ENCODE measurements at places on chromosomes 5 and 9. TPM values are rescaled to one million over a fixed set of nuclear protein-coding genes. Genes with fewer than 3 reads are reported as not detected.
A peak's percentile ranks its signal among the peaks of the same experiment; 100 is the strongest.

Gene DMRTA1
- not detected for total RNA-seq

Gene FBP2
- not detected for total RNA-seq

Gene OBP2B
- total RNA-seq, result not detected

Gene ARHGEF39
- 29.8 TPM for total RNA-seq

Gene CDH9
- total RNA-seq, result not detected

Gene FAM153A
- total RNA-seq, result not detected

Gene KIF4B
- 0.12 TPM for total RNA-seq

- H3K27me3 ChIP-seq, result peaks cover 8% of the 10 kb centered on the region
- no peaks in the 10 kb centered on the region for H3K36me3 ChIP-seq
- H3K4me3 ChIP-seq, result no peak overlapping the region
- H3K27ac ChIP-seq, result no peak overlapping the region
Observed at GRCh38 chr9:123975871-123976270, 35.7 kb upstream of the LHX2 start.

- H3K27me3 ChIP-seq, result no peaks in the 10 kb centered on the region
- H3K36me3 ChIP-seq, result no peaks in the 10 kb centered on the region
- peak; percentile 49 for DNase-seq
- peak overlapping the region; percentile 15 for H3K4me3 ChIP-seq
- H3K27ac ChIP-seq, result no peak overlapping the region
Observed at GRCh38 chr5:174910245-174910737, 185.9 kb downstream of the MSX2 start.

- DNase-seq, result no peak
- H3K27me3 ChIP-seq, result peaks cover 16% of the 10 kb centered on the region
- H3K36me3 ChIP-seq, result no peaks in the 10 kb centered on the region
- peaks cover 13% of the 10 kb centered on the region for H3K4me1 ChIP-seq
- no peak overlapping the region for H3K4me3 ChIP-seq
Observed at GRCh38 chr5:31806561-31806960, 167.6 kb downstream of the PDZD2 start.

GRCh38 chr5:13317654-13318053 lies 626.8 kb downstream of the DNAH5 start:
- no peaks in the 10 kb centered on the region for H3K4me1 ChIP-seq
- H3K36me3 ChIP-seq, result no peaks in the 10 kb centered on the region
- no peak for DNase-seq
- H3K27ac ChIP-seq, result no peak overlapping the region

GRCh38 chr9:21812946-21813568 lies 10.6 kb downstream of the MTAP start:
- DNase-seq, result no peak
- H3K4me3 ChIP-seq, result no peak overlapping the region
- H3K36me3 ChIP-seq, result peaks cover 88% of the 10 kb centered on the region

- H3K4me1 ChIP-seq, result no peaks in the 10 kb centered on the region
- no peak overlapping the region for H3K27ac ChIP-seq
- no peak for DNase-seq
- no peaks in the 10 kb centered on the region for H3K36me3 ChIP-seq
- H3K4me3 ChIP-seq, result no peak overlapping the region
- peaks cover 8% of the 10 kb centered on the region for H3K27me3 ChIP-seq
Observed at GRCh38 chr9:3205421-3206095, 320.2 kb downstream of the RFX3 start.

DNA sequence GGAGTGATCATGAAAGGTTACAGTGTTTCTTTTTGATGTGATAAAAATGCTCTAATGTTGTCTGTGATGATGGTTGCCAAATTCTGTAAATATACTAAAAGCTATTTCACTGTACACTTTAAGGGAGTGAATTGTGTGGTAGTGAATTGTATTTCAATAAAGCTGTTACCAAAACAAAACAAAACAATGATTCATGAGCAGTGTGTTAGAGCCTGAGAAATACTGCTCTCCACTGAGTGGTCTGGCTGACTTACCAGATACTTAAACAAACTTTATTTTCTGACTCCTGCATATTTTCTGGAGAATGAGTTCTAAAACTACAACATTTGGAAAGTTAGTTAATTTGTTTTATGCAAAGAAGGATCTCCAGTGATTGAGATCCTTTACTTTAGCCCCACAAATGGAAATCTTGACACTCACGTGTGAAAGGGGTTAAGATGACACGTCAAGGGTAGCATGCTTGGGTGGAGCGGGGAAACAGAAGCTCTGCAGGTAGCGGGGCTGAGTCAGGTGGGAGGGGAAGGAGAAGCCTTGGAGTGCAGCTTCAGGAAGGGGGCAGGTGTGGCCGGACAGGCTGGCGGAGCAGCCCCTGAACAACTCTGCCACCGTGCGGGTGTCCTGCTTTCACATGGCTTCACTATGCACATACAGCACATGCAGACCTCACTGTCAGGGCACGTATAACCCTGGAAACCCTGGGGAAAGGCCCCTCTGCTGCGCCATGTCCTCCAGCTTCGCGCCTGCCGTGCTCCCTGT lies 256.7 kb downstream of the IRX1 start:
- H3K27ac ChIP-seq, result no peak overlapping the region
- H3K27me3 ChIP-seq, result no peaks in the 10 kb centered on the region
- H3K4me1 ChIP-seq, result no peaks in the 10 kb centered on the region
- no peaks in the 10 kb centered on the region for H3K36me3 ChIP-seq
- DNase-seq, result no peak

- H3K27me3 ChIP-seq, result no peaks in the 10 kb centered on the region
- no peaks in the 10 kb centered on the region for H3K4me1 ChIP-seq
- DNase-seq, result no peak
- no peaks in the 10 kb centered on the region for H3K36me3 ChIP-seq
Observed at GRCh38 chr5:91016322-91016721, 366.8 kb downstream of the ARRDC3 start.

DNA sequence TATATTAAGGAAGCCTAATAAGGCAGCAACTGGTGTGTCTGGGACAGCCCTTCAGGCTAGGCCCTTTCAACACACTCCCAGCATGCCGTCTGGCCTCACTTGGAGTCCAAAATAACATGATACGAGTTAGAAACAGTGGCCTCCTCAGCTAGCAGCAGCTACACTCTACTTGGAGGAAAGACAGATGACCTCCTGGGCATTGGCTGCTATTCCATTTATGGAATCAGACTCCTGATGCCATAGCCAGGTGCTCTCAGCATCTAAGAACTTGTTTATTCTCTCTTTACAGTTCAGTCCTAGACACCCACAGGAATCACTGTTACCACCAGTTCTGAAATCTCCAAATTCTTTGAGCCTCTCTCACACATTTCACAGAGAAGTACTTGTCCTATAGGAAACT lies 31.8 kb downstream of the RUSC2 start:
- no peak overlapping the region for H3K27ac ChIP-seq
- no peak overlapping the region for H3K4me3 ChIP-seq

DNA sequence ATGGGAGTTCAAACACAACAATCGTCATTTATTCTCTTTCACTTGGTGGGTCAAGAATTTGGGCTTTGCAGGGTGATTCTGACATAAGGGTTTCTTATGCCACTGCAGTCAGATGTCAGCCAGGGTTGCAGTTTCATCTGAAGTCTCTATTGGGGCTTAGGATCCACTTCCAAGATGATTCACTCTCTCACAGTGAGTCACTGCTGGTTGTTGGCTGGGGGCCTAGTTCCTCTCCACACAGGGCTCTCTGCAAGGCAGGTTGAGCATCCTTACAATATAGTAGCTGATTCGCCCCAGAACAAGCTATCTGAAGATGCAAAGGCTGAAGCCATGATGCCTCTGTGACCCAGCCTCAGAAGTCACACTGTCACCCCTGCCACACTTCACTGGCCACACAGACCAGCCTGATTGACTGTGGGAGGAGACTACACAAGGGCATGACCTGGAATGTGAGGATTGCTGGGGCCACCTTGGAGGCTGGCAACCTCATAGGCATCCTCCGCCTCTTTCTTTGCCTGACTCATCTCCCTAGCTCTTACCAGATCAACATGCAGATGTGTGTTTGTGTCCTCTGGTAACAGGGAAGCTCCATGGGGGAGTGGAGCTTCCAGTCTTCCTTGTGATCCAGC lies 4.5 kb upstream of the CARD19 start:
- no peaks in the 10 kb centered on the region for H3K27me3 ChIP-seq
- no peaks in the 10 kb centered on the region for H3K36me3 ChIP-seq
- H3K27ac ChIP-seq, result 0 out of 2 replicates have a peak overlapping the region, but pooled peaks have one; percentile 3
- peaks cover 45% of the 10 kb centered on the region for H3K4me1 ChIP-seq
